ENCODE measurements at places on chromosomes 1 and 21. TPM values are rescaled to one million over a fixed set of nuclear protein-coding genes. Genes with fewer than 3 reads are reported as not detected.

TMEM125 gene
- not detected for total RNA-seq

BARHL2 gene
- not detected for total RNA-seq

SLC30A2 gene
- not detected for total RNA-seq

RIPPLY3 gene
- total RNA-seq = not detected

OR2L8 gene
- not detected for total RNA-seq

Measured in T-helper 1 cell treated with Interleukin-12 subunit alpha and Interleukin-12 subunit beta and Interleukin-4 antibody, amounts not matched to agents 30 ng/mL and 1 ng/mL, for 36 hours (primary cell).